Endothelial cell of umbilical vein (primary cell): ENCODE measurements at places on chromosomes 16 and 17. TPM values are rescaled to one million over a fixed set of nuclear protein-coding genes. Genes with fewer than 3 reads are reported as not detected.

DNA sequence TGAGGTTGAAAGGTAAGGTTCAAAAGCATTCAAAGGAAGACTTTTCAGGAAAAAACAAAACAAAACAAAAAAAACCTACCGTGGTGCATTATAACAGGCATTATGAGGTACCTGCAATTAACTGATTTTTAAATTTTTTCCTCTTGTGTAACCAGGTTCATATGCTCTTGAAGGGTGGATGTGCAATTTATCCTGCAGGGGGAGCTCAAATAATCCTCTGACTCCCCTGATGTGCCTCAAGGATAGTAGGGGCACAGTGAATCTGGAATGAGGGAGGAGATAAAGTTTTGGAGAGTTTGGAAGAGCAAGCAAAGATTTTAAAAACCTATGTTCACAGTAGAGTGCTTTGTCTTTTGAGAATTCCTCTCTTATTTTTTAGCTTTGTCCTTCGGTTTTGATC, 1349.4 kb downstream of the CDH8 start:
- DNase-seq, result no peak

DNA sequence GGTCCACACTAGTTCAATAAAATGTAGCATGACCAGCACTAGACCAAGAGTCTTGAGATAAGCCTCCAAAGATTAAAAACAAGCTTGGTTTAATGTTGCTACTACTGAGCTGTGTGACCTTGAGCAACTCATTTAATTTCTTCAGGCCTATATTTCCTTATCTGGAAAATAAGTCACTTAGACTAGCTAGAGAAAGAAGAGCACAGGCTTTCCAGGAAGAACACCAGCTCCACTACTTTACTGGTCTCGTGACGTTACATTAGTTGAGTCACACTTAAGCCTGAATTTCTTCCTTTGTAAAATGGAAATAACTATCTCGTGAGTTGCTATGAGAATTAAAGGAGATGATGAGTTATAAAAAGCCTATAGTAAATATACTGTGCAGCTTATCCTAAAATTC, 5.4 kb downstream of the HELZ start:
- no peak for DNase-seq

DNA sequence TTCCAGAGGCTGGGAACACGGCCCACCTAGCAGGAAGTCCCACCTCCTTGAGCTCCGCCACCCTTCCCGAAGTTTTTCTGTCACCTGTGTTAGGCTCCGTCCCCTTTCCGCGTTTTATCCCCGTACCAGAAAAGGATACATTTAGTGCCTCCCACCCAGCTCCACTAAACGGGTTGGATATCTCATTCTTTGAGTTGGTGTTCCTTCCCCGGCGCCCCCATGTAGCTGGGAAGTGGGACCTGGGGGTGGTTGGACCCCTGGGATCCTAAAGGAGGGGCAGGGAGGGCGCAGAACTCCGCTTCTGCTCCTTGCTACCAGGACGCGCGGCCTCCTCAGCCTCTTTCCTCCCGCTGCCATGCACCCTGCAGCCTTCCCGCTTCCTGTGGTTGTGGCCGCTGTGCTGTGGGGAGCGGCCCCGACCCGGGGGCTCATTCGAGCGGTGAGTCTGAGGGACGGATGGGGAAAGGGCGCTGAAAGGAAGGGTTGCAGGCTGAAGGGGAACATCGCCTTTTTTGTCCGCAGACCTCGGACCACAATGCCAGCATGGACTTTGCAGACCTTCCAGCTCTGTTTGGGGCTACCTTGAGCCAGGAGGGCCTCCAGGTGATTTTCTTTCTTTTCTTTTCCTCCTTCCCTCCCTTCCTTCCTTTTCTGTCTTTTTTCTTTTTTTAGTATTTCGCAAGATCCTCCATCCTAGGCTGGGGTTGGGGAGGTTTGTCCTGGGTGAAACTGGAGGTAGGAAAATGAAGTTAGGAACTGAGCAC, 669 bp downstream of the RNF167 start:
- no peak for DNase-seq

- DNase-seq, result peak; percentile 74
Observed at GRCh38 chr16:14007450-14007849, 63.7 kb upstream of the MRTFB start.

- DNase-seq, result no peak
Observed at GRCh38 chr17:18120461-18121017, 12.0 kb downstream of the MYO15A start.

DNA sequence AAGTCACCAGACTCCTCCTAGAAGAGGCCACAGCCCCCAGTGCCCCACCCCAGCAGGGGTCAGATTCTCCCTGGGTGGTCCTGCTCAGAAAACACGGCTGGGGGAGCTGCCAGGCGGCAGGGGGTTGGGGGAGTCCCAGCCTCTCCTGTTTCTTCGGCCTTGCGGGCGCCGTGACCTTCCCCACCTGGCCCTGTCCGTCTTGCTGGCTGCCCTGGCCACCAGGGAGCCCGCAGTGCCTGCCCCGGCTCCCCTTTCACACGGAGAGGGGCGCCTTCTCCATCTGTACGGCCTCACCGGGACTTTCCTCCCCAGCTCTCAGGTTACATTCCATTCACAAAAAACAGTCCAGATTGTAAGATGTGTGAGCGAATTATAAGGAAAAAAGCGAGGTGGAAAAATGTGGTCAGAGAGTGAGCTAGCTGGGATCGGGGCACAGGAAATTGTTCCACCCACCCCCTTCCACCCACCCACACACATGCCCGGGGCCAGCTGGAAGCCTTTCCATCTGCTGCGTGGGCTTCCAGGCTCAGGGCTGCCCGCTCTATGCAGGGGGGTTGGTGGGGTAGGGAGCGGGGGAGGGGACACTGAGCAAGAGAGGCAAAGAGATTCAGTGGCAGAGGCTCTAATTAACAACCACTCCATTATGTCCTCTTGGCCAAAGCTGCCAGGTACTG, 14.6 kb upstream of the CIBAR2 start:
- DNase-seq, result peak; percentile 88

Gene MEOX1
- 0.14 TPM in 1 of 2 replicates, not detected in the other for total RNA-seq

DNA sequence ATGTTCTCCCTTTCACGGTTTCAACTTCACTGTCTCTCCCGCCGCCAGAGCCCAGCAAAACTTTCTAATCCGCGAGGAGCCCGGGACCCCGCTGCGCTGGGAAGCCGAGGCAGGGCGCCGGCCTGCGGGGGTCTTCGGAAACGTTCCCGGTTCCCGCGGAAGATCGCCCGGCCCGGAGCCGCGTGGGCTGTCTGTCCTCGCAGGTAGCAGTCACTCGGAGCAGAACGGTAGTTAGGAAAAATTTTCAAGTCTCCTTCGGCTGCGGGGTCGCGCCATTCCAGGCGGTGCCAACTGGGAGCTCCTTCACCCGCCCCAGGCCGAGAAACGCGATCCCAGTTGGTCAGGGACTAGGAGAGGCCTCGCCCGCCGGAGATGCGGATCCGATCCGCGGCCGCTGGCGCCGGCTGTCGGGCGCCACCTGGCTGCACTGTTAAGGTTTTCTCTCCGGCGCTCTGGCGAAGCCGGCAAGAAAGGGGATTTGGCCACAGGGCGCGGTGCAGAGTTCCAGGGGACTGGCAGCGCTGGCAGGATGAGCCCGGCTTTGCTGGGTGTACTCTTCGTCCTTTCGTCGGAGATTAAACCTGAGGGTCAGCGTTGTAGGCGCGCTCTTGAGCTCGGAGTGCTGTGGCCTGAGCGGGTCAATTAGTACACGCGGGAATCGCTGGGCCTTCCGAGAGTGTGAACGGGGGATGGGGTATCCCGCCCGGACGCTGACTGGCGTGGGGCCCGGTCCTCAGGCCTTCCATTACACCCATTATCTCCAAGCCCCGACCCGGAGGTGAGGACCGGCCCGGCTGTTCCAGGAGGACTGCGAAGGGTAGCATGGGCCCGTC, 135.4 kb downstream of the KCNJ12 start:
- peak; percentile 87 for DNase-seq

DNA sequence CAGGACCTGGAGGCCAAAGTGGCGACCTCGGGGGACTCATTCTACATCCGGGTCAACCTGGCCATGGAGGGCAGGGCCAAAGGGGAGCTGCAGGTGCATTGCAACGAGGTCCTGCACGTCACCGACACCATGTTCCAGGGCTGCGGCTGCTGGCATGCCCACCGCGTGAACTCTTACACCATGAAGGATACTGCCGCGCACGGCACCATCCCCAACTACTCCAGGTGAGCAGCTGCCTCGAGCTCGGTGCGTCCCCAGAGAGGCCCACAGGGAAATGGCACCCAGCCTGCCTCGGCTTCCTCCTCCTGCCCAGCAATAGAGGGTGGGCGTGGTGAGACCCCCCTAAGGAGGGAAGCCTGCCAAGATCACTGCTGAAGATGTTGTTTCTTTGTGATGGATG, 17.9 kb downstream of the SGSH start:
- DNase-seq, result no peak

Gene DPEP3
- not detected in 2 replicates for total RNA-seq

GRCh38 chr16:24535827-24536226, 3.5 kb upstream of the RBBP6 start:
- no peak for DNase-seq

DNA sequence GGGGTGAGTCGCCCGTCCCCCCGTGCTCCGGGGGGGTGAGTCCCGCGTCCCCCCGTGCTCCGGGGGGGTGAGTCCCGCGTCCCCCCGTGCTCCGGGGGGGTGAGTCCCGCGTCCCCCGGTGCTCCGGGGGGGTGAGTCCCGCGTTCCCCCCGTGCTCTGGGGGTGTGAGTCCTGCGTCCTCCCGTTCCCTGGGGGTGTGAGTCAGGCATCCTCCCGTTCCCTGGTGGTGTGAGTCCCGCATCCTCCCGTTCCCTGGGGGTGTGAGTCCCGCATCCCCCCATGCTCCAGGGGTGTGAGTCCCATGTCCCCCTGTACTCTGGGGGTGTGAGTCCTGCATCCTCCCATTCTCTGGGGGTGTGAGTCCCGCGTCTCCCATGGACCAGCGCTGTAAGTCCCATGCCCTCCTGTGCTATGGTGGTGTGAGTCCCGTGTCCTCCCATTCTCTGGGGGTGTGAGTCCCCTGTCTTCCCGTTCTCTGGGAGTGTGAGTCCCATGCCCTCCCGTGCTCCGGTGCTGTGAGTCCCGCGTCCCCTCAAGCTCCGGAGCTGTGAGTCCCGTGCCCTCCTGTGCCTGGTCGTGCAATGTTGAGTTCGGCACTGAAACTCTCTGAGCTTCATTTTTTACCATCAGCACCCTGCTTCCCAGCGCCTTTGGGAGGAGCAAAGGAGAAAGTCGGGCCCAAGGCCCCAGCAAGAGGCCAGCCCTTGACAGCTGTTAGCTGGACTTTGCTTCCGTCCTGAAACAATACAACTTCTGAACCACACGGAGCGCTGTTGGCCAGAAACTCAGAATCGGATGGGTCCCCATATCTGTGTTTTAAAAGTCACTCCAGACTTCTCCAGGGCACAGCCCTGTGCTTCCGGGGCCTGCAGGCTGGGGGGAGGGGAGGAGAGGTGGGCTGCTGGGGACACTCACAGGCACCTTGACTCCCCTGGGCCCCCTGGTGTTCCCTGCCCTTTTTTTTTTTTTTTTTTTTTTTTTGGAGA, 11.5 kb upstream of the ZC3H18 start:
- DNase-seq, result peak; percentile 49
